ENCODE measurements at places on chromosomes 5 and 9.

DNA sequence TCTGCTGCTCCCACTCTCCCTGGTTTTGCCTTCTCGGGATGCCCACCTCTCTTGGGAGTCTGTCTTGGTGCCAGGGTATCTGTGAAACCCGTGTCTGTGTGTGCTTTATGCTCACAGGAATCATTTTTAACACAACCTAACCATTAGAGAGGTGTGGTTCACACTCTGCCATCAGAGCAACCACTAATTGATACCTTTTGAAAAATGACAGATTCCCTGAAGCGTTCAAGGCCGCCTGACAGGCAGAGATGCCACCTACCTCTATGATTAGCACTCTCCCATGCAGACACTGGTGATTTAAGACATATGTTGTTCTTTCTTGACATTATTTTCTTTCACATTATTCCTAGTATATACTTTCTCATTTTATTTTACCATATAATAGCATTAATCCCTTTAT, 207.3 kb upstream of the SGCD start:
- no peak for DNase-seq

- peak; percentile 63 for DNase-seq
Measured at GRCh38 chr9:121133104-121133816, 58.5 kb downstream of the CNTRL start.

DNA sequence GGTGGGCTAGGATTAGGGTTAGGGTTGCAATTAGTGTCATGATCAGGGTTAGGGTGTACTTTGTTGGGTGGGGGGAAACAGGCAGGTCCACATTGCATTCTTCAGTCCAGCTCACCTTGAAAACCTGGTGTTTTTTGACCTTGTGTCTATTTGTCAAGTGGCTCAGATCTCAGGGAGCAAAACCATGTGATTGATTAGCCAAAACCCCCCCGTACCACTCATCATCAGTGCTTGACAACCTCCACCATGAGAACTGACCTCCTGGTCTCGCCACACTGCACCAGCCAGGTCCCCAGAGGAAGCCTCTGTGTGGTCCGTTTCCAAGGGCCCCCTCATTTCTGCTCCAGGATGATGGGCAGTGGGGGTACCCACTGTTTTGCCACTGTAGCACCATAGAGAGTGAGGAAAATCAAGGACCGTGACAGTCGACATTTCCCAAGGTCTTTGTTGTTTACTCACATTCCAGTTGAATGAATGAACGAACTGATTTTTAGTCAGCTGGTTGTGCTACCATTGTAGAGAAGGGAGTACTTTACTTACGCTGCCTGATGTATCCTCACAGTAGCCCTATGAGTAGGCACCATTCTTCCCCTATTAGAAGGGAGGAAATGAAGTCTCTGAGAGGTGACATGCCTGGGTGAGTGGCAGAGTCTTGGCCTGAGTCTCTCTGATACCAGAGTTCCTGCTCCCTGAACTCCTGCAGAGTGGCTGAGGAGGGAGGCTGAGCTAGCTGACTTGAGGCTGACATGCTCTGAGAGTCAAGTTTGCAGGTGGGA, 84.8 kb downstream of the RAD23B start:
- DNase-seq = no peak

- DNase-seq = no peak
Measured at GRCh38 chr5:172707285-172708182, 63.5 kb downstream of the DUSP1 start.

- no peak for DNase-seq
Measured at GRCh38 chr5:170039830-170040229, 59.5 kb upstream of the INSYN2B start.

- no peak for DNase-seq
Measured at GRCh38 chr5:775961-776861, 8.3 kb downstream of the ZDHHC11B start.

- DNase-seq = no peak
Measured at GRCh38 chr9:34810187-34810524, 100.2 kb upstream of the CCL21 start.

GRCh38 chr9:14155237-14155636, 158.7 kb downstream of the NFIB start:
- DNase-seq = no peak
